Right renal pelvis (tissue), 4 donors: ENCODE measurements at places on chromosomes 3 and 15.

DNA sequence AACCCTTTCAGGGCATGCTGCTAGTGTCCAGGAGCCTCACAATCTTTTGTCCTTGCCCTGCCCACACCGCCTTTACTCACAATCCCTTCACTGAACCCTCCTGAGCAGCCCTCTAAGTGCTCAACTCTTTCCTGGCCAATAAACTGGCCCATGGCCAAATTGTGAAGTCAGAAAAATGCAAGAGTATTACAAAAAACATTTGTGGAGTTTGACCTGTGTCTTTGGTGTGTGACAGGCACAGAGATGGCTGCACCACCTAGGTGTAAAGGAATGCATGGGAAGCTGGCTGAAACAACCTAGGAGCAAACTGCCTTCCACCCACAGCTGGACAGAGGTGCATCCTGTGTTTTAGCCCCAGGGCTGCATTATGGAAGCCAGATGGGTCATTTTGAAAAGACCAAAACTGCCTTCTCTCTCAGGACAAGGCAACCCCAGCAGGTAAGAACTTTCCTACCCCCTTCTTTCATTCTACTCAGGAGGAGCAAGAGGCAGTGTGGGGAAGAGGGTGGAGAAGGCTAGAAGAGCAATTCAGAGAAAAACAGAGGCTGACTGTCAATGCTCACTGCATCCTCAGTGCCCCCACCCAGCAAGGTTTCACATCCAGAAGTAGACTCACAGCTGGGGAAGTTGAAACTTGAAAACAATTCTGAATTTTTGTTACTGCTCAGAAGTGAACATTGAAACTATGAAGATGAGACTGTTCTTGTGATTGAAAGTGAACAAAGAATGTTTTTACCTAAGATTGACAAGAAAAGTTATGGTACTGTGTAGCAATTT lies 78.6 kb downstream of the TRIM42 start:
- no peak for DNase-seq

- no peak for DNase-seq
Measured at GRCh38 chr3:159911664-159912037, 77.0 kb upstream of the IL12A start.

GRCh38 chr15:85745525-85746150 lies 49.1 kb downstream of the KLHL25 start:
- DNase-seq, result no peak

- no peak for DNase-seq
Measured at GRCh38 chr15:60574801-60575631, 96.1 kb upstream of the ICE2 start.

- DNase-seq, result no peak
Measured at GRCh38 chr15:100710222-100710621, 107.8 kb downstream of the ASB7 start.

DNA sequence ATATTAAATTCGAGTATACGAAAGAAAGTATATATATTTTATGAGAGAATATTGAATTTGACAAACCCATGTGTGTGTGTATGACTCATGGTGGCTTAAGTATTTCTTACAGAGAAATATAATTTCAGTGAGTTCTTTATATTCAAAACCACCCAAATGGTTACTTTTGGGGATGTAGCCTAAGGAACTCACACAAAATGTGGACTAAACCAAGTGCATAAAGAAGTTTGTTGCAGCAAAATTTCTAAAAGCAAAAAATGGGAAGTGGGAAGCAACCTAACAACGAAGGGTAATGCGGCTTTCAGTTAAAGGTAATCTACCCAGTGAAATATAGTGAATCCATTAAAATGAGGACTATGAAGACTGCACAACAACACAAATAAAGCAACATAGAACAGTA lies 277.1 kb downstream of the EDEM1 start:
- DNase-seq, result no peak

DNA sequence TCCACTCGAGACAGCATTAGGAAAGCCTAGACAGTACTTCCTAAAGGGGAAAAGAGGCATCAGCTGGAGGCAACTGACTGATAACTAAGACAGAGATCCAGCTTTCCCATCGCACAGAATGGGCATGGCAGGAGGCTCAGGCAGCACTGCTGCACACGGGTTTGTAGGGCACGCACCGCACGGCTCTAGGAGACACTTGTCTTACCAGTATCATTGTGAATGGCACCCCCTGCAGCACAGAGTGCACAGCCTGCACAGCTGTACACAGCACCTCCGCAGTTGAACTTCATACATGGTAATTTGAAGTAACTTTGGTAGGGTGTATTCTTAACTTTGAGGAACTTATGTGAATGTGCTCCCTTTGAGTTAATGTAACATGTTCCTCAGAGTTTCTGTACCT lies 281.6 kb downstream of the PLCL2 start:
- DNase-seq, result no peak

DNA sequence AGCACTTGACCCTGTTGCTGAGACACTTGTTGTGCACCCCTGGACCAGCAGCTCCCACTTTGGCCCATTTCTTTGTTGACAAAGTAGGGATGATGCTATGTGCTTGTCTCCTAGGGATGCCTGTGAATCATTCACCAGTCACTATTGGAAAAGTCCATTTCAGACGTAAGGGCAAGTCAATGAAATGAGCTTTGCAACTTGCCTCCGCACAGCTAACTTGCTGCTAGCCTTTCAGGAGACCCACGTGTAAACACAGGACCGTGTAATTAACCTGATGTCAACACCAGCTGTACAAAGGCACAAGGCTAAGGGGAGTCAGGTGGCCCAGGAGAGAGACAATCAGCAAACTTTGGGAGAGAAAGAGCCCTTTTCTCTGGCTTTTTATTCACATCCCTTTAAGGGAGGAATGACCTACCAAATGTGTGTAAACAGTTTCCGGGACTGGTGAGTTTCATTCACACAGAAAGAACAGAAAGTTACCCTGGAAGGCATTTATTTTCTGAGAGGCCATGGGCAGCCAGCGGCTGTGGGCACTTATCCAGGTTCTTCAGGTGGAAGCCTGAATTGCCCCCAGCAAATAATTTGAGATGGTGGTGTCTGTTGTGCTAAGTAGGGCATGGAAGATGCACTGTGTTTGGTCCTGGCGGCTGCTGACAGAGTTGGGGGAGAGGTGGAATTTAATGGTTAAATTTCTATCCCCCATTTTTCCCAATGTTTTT lies 54.0 kb downstream of the TIPARP start:
- DNase-seq, result no peak

DNA sequence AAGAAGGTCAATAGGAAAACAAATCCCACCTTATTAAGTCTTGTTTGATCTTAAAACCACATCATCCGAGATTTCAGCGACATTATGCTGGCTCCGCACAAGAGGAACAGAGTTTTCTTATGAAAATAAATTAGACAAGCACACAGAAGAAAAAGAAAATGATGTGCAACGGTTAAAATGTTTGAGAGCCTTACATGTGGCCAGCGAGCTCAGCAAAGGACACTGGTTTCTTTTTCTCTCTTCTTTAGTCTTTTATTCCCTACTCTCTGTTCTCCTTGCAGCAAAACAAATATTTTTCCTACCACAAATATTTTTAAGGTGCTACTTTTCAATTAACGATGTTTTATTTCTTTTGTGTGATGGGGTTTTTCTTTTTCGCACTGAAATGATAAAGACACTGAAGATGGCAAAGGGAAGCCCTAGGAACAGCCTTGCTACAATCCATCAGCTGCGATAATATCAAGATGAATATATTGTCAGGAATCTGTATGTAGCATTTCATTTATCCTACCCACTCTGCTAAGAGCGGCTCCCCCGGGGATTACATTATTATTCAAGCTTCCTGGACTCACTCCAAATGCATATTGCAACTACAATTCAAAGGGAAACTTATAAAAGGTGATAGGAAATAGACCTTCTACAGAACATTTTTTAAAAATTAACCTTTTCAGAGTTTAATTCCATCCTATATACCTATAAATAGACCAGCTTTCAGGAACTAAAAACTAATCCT lies 72.9 kb downstream of the ANXA2 start:
- no peak for DNase-seq

DNA sequence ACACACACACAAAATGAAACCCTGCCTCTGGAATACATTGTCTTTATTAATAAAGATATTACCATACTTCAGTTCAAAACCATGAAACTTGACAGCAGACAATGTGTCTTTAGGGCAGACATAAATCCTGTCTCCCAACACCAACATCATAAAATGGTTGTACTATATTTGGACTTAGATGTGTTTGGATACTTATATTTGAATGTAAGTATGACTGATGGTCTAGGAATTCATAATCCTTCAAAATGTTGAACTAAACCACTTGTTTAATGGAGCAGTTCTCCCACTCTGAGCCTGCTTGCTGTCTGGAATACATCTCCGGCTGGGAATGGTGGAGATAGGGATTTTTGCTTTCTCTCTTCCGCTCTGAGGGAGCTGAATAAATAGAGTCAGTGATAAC lies 10.6 kb downstream of the FBN1 start:
- DNase-seq, result no peak

- peak; percentile 69 for DNase-seq
Measured at GRCh38 chr3:193805448-193805847, 212.4 kb downstream of the OPA1 start.

- DNase-seq, result no peak
Measured at GRCh38 chr15:63990454-63990853, 55.8 kb downstream of the DAPK2 start.

GRCh38 chr3:195080125-195080524 lies 190.8 kb downstream of the XXYLT1 start:
- no peak for DNase-seq

GRCh38 chr3:134597390-134597970 lies 53.3 kb downstream of the KY start:
- DNase-seq, result no peak

DNA sequence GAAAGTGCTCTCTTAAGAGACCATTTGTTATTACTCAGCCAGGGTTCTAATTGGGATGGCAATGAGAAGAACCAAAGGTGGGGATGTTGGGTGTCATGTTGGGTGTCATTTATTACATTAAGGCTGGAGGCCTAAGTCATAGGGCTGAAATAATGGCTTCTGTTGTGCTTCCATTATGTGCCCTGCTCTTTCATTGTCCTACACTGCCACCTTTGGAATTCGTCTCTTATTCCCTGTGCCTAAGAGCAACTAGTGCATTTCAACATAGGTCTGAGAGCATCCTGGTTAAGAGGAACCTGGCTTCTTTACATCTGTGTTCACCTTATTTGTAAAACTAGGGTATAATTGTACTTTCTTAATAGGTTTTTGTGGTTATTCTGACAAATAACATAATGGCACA lies 32.2 kb downstream of the RIOX2 start:
- DNase-seq, result no peak

GRCh38 chr3:45659661-45660566 lies 29.3 kb upstream of the SACM1L start:
- no peak for DNase-seq

DNA sequence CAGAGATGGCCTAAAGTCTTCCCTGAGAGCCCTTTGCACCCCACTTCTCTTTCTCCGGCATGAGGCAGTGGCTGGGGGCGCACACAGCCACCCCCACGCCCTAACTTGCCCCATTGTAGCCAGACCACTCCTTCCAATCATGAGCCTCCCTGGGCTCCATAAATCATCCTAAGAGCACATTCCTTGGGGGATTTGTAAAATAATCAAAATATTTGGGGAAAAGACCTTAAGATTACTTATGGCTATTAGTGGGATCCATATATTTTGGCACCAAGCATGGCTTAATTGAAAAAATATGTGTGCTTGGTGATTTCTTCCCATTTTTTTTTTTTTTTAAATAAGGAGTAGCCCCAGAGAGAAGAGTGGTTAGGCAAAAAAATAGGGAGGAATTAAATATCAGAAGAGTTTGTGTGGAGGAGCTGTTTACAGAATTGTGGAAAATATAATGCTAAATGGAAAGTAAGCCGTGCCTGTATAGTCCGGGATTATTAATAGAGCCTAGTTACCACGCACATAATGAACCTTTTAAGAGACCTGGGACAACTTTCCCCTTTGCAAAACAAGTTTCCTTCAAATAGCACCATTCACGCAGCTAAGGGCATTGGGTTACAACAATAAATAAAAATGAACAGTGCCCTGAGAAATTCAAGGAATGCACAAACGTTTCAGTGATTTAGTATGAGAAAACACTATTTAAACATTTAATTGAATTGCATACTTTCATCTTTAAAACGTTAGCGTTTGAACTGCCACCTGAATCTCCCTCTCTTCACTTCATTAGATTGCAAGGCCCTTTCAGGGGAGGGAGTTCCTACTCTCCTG lies 46.1 kb downstream of the SMAD6 start:
- DNase-seq, result no peak

DNA sequence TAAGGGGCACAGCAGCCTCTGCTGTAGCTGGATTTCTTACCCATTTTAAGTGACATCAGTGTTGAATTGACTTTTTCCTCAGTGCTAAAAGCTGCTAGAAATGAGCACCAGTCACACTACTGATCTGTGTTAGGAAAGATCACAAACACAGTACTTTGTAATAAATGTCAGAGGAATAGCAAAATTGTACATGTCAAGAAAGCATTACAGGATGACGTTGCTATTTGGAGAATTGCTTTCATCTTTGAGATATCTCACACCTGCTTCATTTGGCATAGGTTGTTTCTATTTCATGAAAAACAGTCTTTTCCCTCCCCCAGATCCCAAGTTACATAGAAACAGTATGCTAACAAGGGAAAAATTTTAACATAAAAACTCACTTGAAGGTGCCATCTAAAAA lies 77.8 kb downstream of the SLC25A26 start:
- DNase-seq, result no peak

- DNase-seq, result no peak
Measured at GRCh38 chr3:53804697-53805462, 41.3 kb downstream of the CHDH start.

- no peak for DNase-seq
Measured at GRCh38 chr3:157279237-157279636, 119.3 kb upstream of the CCNL1 start.

DNA sequence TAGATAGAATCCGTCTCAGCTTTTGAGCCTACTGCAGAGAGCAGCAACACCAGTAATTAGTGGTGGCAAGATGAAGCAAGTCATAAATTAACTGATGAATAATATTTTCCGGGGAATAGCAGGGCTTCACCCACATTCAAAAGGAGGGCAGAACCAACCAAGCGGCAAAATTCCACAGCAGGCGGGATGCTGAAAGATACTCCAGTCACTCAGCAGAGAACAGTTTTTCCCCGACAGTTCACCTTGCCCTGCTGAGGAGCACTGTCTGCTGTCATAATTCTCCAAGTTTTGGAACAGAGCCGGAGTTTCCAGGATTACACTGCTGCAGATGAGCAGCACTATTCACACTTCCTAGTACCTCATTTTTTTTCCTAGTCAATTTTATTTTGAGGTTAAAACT lies 274.7 kb downstream of the CD47 start:
- no peak for DNase-seq
